ENCODE measurements at places on chromosomes 6 and 20. TPM values are rescaled to one million over a fixed set of nuclear protein-coding genes. Genes with fewer than 3 reads are reported as not detected.

TSPO2 gene
- polyA plus RNA-seq = 0.87 TPM

CCN6 gene
- polyA plus RNA-seq = 3.9 TPM

- no peak for DNase-seq
Observed at GRCh38 chr6:36197739-36198221, 1.2 kb downstream of the BRPF3 start.

GRCh38 chr6:108948181-108948661 is 100.0 kb downstream of the ARMC2 start:
- DNase-seq = no peak

DNA sequence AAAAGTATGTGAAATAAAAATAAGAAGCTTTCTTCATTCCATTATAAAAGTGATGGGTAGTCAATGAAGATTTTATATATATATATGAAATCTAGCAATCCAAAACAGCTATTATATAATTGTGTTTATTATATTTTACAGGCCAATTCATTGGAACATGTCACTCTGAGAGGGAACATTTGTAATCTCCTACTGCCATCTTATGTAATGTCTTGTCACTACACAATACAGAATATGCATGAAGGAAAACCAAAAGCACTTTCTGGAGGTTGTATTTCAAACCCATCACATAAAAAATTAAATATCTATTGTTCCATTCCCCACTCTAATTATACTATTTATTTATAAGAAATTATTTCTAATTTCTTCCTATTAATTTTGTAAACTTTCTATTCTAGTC is 31.5 kb upstream of the IRAK1BP1 start:
- DNase-seq = no peak

GRCh38 chr6:170250455-170250854 is 40.4 kb downstream of the DLL1 start:
- DNase-seq = no peak

GRCh38 chr6:19851241-19852089 is 14.3 kb downstream of the ID4 start:
- DNase-seq = peak; percentile 75

- DNase-seq = no peak
Observed at GRCh38 chr6:2111162-2111677, 134.2 kb downstream of the GMDS start.
